ENCODE measurements at places on chromosomes 1 and 21.

GRCh38 chr1:111236379-111236778 is 8.9 kb downstream of the CHI3L2 start:
- no peak for DNase-seq

DNA sequence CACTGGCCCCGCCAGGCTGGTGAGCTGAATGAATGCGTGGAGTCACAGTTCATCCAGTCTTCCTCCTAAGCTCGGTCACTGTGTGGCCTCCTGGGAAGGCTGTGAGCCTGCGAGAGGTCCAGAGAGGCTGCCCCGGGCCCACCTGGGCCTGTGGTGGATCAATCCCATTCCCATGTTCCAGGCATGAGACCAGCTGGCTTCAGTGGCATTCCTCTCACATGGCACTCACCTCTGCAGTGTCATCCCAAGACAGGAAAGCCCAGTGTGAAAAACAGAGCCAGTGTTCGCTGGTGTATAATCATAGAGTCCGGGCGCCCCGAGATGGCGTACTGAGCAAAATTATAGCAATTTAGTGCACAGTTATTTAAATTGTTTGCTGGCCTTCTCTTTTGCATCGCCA is 37.6 kb upstream of the EPHA8 start:
- DNase-seq = no peak

DNA sequence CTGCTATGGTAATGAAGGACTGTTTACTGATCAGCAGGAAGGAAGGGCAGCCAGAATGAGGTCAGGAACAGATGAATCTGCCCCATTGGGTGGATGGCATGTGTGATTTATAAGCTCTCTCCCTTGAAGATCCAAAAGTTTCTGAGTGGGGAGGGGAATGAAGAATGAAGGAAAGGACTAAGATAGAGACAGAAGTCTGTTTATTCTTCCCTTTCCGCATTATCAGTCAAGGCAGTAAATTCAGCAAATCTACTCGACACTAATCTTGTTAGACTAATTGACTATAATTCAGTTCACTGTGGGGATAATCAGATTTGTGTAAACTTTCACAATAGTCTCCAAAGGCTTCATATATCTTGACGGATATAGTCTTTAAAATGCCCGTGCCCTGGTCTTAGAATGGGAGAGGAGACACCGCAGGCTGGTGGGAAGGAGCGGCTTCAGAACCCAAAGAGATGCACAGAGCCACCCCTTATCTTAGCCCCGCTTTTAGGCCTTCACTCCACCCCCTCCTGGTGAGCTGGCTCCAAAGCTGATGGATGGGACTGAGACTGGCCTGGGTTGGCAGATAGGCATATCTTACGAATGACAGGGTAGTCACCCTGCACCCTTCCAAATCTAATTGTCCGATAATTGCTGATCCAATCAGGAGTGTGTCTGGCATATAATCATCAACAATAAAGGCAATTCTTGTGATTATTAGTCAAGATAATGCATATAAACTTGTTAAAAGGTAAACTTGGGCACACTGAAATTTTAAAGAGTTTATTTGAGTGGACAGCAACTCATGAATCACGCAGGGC is 76.0 kb upstream of the PPM1J start:
- DNase-seq = no peak

GRCh38 chr1:53678046-53678445 is 60.9 kb downstream of the GLIS1 start:
- DNase-seq = no peak

GRCh38 chr1:42518908-42519307 is 55.8 kb downstream of the CCDC30 start:
- DNase-seq = no peak

DNA sequence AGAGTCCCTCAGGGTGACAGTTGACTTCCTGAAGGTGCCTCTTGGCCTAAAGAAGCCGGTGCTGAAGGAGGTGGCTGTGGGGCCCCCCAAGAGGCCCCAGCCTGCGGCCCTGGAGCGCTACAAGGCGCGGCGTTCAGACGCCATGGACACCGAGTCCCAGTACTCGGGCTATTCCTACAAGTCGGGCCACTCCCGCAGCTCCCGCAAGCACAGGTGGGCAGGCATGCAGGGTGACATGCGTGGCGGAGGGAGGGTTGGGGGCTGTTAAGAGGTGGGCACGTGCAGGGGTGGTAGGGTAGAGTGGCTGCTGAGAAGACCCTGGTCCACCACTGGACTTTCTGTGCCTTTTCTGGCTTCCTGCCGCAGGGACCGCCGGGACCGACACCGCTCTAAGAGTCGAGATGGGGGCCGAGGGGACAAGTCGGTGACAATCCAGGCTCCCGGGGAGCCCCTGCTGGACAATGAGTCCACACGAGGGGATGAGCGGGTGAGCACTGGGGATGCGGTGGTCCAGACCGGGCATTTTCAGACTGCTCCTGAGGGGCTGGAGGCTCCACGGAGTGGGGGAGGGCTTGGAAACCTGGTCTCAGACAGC is 15.4 kb downstream of the VANGL2 start:
- no peak for DNase-seq

GRCh38 chr1:9073143-9073542 is 3.7 kb upstream of the SLC2A5 start:
- no peak for DNase-seq

- no peak for DNase-seq
These were observed 208.1 kb downstream of the TGFB2 start for GRCh38 chr1:218553197-218553596.

DNA sequence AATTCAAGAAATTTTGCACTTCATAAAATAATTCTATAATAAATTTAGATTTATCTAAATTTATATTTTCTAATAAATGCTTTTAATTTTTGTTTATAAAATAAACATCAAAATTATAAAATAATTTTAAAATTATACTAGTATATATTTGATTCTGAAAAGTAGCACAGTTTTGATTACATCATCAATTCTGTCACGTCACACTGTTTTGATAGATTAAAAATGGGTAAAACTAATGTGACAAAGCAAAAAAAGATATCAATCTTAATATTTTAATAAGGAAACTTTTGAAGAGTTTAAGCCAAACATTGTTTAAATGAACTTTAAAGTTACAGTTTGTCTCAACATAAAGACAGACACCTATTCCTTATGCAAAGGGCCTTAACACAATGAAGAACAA is 1001.8 kb downstream of the KCNT2 start:
- no peak for DNase-seq

- DNase-seq = no peak
These were observed 142.5 kb upstream of the PKN2 start for GRCh38 chr1:88541596-88541995.

- DNase-seq = no peak
These were observed 63.3 kb upstream of the PLA2G4A start for GRCh38 chr1:186765446-186765845.

- DNase-seq = no peak
These were observed 307.0 kb downstream of the SETD4 start for GRCh38 chr21:35753308-35753707.

GRCh38 chr1:48738356-48738755 is 38.3 kb downstream of the BEND5 start:
- no peak for DNase-seq

GRCh38 chr1:1598720-1599029 is 1.3 kb downstream of the FNDC10 start:
- no peak for DNase-seq

DNA sequence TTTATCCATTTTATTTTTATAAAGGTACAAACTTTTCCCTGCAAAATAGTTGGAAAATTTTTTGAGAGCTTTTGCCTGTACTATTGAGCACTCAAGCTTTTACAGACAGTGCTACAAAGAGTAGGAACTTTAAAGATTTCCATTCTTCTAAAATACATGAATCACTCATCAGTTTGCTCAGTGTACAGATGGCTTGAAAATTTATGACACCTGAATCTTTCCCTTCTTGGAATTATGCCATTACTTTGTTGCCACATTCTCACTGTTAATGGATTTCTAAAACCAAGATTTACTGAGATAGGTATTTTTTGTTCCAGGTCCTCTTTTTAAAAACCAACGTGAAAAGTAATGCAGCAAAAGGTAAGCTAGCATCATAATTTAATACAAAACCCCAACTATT is 76.0 kb downstream of the GPATCH2 start:
- DNase-seq = no peak

DNA sequence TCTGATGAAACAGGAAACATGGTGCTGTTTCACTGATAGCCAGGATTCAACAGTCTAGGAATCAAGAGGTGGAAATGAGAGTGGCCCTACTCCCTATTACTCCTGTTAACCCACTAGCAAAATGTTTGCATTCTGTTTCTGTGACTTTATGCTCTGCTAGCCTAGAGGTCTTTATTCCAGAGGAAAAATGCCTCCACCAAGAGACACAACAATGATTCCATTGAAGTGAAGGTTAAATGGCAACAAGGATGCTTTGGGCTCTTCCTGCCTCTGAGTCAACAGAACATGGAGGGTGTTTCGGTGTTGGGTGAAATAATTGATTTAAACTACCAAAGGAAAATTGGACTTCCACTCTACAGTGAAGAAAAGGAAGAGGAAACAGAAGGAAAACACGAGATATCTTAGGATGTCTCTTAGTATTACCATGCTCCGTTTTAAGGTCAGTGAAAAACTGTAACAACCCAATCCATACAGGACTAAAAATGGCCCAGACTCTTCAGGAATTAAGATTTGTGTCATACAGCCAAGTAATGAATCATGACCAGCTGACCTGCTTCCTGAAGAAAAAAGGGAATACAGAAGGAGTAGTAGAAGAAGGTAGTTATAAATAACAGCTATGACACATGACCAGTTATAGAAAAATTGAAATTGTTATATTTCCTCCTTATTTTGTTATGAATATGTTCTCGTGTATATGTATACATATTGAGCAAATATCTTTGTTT is 1237.8 kb downstream of the NCAM2 start:
- DNase-seq = no peak

DNA sequence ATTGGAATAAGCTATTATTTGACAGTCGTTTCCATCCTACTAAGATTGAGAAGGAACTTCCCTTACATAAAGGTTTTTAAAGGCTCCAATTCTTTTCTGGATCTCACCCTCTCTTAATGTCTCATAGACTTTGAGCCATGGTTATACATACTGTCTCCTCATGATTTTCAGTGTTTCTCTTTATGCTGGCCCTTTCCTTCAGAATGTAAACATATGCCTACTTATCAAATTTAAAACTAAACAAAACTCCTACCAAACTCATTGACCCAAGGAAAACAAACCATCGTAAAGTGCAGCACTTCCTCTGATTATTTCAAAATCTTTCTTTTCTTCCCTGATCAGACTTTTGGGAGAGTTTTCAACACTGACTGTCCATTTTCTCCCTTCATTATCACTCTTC is 163.4 kb upstream of the DPYD start:
- DNase-seq = no peak

GRCh38 chr21:33666153-33666552 is 23.9 kb downstream of the ITSN1 start:
- DNase-seq = no peak

DNA sequence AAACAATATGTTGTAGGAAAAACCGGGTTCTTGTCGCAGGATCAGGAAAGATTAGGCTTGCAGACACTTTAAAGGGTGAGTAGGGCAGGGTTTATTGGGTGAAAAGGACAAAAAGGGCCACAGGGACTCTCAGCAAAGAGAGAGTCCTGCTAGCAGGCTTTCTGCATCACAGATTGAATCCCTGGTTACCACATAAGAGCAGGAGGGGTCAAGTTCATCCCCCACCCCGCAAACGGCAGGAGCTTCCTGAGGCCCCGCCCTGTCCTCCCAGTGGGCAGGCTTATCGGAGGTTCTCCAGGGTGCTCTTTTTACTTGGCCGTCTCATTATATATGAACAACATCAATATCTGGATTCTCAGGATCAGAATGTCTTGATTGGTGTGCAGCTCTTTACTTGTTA is 47.7 kb downstream of the SYCP1 start:
- no peak for DNase-seq

DNA sequence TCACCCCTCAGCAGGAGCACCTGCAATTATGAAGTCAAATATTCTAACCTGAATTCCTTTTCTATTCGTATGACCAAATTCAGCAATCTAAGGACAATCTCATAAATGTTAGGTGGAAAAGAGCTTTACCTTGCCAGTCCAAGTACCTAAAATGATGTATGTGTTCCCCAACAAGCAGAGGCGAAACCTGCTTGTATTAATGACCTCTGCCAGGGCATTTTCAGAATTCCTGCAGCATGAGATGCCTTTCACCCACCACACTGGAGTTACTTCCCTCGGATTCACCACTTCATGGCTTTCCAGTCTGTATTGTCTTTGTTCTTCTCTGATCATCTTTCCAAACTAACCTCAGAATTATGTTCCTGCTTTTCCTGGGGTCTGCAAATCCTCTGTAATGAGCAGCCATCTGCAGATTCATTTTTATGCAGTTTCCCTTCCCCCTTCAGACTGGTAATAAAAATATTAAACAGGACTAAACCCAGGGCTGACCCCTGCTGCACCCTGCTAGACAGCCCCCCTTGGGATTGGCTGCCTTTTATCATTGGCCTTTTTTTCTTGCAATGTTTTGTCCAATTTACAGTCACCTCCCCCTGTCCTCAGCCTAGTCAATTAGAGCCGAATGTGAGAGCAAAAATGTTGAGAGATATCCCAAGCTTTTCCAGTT is 26.6 kb upstream of the CASQ2 start:
- no peak for DNase-seq

DNA sequence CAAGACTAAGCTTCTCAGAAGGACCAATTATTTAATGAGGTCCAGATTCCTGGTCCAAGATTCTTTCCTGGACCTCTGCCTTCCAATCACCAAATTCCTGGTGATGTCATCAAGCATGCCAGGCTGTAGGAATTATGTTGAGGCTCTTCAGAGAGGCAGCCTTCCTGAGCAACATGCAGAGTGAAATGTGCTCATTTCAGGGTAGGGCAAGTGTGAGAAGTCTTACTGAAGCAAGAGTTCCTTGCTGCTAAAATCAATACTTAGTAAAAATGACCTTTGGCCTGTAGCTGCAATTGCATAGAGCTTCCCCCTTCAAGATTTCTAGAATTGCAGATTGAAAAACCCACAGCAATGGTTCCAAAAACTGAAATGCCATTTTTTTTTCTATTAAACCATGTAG is 31.7 kb upstream of the BCAR3 start:
- no peak for DNase-seq

GRCh38 chr1:239527051-239527693 is 140.8 kb downstream of the CHRM3 start:
- DNase-seq = no peak

DNA sequence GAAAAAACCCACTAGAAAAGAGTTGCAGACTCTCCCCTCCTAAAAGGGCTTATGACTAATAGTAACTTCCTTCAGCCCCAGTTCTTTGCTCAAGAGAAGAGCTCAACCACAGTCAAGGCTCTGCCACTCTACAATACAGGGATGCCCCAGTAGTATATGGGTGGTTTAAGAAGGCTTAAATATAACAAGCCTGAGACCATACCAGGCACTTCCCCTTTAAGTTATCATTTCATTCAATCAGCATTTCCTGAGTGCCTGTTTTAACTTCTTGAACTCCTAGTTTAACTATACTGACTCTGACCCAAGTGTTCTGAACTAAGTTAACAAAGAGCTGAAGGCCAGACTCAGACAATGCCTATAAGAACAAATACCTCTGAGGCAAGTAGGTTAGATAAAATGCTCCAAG is 19.8 kb downstream of the PRPF38A start:
- no peak for DNase-seq

DNA sequence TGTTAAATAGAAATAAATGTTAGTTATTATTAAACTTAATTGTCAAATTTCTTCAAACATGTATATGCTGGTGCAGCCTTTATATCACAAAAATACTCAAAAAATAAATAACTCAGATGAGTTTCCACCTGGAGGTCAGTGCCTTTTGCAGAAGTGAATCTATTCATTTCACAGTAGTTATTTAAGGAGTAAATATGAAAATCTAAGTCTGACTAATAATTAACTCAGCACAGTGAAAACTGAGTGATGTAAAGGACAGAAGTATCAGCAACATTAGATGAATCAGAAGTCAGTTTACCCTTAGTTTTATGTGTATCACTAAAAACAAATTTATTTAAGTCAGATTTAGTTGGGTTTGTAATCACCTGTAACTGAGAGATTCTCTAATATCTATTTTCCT is 2135.4 kb downstream of the MRPL39 start:
- no peak for DNase-seq
